ENCODE measurements at places on chromosomes 5 and 9. TPM values are rescaled to one million over a fixed set of nuclear protein-coding genes. Genes with fewer than 3 reads are reported as not detected.

Gene TNC
- 254 TPM for total RNA-seq

Gene TAF1L
- under 0.01 TPM for total RNA-seq

Gene PHF24
- 0.48 TPM for total RNA-seq

Gene PFN3
- total RNA-seq = not detected

Gene ATP10B
- total RNA-seq = 0.96 TPM

Measured in tracheal epithelial cell (primary cell).